Stimulated activated CD8-positive, alpha-beta memory T cell treated with anti-CD3 and anti-CD28 coated beads, Interleukin-2, amount 100 ng/mL, for 48 hours (primary cell): ENCODE measurements at places on chromosomes 2 and 18.

GRCh38 chr2:172821370-172822338, 86.0 kb downstream of the RAPGEF4 start:
- DNase-seq, result no peak

DNA sequence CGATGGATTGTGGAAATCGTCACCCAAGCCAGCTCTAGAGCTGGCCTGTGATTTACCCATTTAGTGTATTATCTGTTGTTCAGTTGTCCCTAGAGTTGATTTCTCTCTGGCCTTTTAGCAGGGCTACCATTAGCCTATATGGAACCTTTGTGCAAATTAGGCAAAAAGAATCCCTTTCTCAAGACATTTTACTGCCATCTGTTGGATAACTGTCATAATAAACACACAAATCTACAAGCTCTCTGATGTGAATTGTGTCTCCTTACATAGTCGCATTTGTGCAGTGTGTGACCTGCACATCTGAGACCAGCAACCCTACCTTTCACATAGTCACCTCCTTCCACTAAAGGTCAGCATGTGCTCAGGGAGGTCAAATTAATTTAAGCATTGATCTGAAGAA, 34.0 kb downstream of the LOXHD1 start:
- DNase-seq, result no peak

- DNase-seq, result no peak
Observed at GRCh38 chr2:26770986-26771586, 7.0 kb downstream of the SLC35F6 start.

DNA sequence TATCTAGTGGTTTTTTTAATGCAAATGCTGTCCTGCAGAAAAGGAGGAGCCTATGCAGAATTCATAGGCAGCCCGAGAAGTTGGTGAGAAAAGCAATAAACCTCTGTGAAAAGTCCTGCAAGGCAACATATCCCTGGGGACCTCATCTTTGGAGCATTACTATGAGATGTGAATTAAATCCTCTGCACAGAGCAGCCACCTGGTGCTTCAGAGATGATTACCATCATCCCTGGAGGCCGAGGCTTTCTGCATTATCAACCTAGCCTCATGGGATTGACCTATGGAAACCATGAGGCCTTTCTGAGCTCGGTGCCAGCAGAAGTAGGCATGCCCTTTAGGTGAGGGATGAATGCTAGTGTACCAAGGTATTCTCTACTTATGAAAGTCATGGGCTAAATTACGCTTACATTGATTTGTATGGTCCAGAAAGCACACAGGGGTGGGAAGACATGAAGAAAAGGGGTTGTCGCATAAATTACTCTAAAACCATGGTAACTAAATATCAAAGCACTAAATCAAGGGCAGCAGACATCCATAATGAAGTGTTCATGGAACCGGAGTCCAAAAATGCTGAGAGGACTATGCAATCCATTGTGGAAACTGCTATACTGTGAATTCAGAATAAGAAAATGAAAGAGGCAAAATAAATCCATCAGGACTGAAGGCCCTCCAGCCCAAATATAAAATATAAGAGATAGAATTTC, 623.5 kb upstream of the DDX18 start:
- no peak for DNase-seq

DNA sequence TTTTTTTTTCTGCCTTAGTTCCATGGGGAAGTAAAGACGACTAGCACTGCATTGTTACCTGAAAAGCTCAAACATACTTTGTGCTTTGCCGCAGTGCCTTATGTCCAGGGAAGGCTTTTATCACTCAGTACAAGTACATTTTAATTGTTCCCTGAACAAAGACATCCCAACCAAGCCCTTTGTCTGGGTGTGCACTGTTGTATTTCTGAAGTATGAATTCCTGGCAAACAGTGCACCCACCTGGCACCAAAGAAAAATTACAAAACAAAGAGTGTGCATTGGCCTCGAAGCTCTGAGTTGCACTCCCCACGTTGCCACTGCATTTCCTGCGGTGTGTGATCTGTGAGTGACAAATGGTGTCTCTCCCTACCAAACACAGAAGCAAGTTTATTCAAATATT, 858.5 kb upstream of the PIK3C3 start:
- DNase-seq, result no peak

DNA sequence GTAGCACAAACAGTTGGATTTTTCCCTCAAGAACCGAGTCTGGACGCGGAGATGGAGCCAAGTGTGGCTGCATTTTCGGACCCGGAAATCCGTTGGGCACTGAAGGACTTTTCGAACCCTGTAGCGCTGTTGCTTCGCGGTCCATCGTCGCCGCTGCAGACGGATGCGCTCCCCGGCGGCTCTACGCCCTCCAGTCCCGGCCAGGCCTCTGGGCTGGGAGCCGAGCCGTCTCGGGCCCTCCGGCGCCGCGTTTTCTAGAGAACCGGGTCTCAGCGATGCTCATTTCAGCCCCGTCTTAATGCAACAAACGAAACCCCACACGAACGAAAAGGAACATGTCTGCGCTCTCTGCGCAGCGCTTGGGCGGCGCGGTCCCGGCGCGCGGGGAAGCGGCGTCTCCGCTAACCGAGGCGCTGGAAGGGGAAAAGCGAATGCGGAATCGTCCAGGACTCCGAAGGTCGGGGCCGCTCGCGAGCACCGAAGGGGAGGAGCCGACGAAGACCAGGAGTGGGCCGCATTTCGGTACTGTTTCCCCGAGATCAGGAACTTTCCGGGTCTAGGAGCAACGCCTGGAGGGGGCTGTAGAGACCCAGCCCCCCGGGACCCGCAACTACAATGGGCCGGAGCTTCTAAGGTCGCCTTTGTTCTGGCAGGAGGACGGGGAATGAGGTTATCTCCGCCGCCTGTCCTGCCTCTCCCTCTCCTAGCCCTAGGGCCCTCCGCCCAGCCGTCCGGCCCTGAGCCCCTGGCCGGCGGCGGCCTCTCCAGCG, 3.2 kb downstream of the EMX1 start:
- DNase-seq, result peak; percentile 31

DNA sequence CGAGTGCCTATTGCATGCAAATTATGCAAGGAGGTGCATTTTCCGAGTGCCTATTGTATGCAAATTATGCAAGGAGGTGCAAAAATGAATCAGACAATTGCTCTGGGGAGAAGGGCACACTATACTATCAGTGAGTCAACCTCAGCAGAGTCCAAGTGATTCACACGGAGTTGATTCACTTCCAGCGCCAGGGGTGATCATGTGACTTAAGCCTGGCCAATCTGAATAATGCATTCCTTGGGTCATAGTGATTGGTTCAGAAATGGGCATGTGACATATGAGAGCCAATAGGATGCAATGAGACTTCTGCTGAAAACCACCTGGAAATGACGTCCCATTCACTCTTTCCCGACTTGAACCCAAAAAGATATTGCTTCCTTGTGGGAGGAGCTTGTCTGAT, 152.2 kb downstream of the DAW1 start:
- no peak for DNase-seq

GRCh38 chr18:32730068-32730467, 42.8 kb downstream of the KLHL14 start:
- no peak for DNase-seq

DNA sequence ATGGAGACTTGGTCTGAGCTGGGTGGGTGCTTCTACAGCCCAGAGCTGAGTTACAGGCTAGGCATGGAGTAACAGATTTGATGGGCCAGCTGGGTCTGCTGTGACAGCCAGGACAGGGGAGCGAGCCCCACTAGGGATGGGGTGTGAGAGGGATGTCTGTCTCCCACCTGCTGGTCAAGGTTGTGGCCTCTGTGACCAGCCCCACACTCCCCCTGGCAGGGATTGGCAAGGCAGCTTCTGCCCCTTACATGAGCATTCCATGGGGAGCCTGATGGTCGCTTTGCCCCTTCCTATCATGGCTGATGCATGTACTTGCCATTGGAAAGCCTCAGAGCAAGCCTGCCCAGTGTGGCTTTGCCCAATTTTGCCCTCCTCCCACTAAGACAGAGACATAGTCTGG, 162.0 kb upstream of the FIGN start:
- DNase-seq, result no peak

DNA sequence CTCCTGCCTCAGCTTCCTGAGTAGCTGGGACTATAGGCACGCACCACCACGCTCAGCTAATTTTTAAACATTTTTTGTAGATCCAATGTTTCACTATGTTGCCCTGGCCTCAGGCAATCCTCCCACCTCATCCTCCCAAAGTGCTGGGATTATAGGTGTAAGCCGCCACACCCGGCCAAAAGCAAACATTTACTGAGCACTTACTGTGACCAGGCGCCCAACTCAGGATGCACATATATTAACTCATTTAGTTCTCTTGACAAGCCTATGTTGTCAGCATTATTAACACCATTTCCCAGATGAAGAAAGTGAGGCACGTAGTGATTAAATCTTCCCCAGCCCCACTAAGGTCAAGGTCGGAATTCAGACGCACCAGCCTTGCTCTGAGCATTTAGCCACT, 41.1 kb downstream of the TMEM37 start:
- no peak for DNase-seq

- no peak for DNase-seq
Observed at GRCh38 chr2:136253288-136254004, 135.5 kb upstream of the CXCR4 start.

GRCh38 chr2:215777465-215778044, 235.8 kb downstream of the MREG start:
- DNase-seq, result no peak

- DNase-seq, result no peak
Observed at GRCh38 chr18:11159844-11160243, 10.5 kb upstream of the PIEZO2 start.

DNA sequence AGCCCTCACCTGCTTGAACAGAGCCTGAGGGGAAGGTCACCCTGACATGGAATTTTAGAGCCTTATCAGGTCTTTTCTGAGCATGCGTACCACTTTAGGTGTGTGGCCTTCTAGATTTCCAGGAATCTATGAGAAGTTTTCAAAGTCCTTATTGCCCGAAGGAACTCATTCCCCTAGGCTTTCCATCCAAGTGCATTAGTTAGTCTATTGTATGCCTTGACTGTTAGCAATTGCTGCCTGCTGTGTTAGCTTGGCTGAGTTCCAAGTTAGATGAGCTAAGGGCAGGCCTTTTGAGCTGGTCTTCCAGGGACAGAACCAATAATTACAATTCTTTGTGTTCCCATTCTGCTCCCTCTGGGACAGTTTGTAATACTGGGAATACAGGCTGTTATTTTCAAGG, 30.8 kb upstream of the PUM2 start:
- no peak for DNase-seq

- DNase-seq, result no peak
Observed at GRCh38 chr2:29261003-29261402, 145.8 kb downstream of the CLIP4 start.

DNA sequence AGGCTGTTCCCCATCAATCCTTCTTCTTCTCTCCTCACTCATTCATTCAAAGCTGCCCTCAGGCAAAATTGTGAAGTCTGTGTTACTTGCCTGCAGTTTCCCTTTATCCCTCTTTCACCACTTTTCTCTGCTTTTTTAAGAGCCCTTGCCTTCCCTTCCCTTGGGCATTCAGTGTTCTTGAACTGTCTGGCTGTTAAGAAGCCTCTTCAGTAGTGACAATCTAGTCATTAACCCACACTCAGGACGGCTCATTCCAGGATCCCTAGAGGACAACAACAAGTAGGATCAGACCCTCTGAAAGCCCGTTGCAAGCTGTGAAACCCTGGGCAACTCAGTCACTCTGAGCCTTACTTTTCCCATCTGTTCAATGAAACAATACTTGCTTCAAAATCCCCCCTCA, 615.7 kb downstream of the EPHA4 start:
- DNase-seq, result no peak

- DNase-seq, result no peak
Observed at GRCh38 chr2:217513258-217513657, 489.5 kb downstream of the TNS1 start.

- no peak for DNase-seq
Observed at GRCh38 chr2:83972128-83972527, 487.0 kb downstream of the SUCLG1 start.

DNA sequence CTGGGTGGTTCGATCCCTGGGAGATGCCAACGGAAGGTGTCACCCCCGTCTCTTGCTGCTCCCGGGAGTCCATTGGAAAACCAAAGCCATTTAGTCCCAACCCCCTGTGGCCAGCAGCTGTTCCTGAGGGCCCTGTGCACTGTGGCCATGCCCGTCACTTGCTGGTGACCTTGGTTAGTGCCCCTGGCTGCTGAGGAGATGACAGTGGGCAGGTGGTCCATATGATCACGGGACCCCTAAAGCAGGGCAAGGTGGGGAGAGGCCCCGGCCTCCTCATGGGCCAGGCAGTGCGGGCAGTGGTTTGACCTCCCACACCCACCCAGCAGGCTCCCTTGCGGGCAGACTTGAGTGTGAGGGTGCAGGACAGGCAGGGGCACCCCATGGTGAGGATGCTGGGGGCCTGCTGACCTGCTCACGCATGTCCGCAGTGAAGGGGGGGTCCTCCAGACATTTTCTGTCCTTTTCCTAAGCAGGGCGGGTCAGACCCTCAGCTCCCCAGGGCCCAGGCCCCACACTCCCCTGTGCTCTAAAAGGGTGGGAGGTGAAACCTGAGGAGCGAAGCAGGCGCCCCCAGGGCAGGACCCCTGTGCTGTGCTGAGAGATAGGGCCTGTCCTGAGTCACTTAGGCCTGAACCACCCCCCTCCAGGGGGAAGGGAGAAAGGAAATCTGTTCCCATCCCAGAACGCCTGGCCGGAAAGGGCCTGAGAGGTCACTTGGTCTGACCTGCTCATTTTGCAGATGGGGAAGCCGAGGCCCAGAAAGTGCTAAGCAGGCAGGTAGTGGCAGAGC, 6.8 kb downstream of the ITM2C start:
- no peak for DNase-seq

DNA sequence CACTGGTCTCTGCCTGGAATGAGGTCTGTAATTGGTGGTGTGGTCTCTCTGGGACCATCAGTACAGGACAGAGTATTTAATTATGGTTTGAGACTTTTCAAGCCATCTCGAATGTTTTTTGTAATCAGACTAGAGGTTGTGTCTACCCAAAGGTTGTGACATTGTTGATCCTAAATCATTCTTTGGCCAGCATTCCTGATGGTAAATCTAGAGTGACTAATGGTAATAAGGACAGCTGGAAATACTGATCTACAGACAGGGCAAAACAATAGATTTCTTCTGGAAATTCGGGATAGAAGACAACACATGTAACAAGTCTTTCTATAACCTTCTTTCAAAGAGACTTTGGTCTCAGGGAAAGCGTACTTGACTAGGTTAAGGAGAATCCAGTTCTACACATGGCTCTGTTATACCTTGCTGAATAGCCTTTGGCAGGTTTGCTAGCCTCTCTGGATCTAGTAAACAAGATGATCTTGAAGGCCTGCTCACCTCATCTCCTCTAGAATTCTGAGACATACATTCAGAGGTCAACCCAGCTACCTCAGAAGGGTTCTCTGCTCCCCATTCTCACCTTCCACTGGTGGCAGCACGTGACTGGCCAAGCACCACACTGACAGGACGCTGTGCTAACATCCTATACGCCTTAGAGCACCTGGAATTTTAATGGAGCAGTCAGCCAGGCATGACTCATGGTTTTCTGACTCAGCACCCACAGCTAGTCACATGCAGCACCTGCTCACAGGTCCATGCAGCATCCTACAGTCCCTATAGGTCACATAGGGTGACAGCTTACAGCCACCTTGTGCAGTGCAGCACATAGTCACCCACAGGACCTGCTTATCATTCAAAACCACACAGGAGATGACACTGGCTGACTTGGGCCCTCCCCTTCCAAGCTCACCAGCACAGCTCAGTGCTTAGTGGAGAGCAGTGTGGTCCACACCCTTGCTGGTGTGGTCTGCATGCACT, 12.2 kb downstream of the PLB1 start:
- DNase-seq, result no peak
